ENCODE measurements at places on chromosomes 11 and 22.
A peak's percentile ranks its signal among the peaks of the same experiment; 100 is the strongest.

DNA sequence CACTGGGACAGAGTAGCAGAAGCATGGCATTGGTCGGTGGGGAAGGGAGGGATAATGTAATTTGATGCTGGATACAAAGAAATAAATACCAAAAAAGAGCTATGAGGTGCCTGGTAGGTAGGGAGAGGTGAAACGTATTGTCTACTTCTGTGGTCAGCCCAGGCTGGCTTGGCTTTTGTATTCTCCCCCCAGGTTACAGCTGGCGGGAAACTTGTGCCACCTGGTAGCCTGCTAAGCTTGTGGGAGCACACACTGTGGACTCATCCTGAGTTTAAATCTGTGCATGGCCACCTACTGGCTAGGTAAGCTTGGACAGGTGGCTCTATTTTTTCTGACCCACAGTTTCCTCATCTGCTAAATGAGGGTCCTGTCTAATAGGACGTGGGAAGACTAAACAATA is 165.2 kb upstream of the E2F8 start:
- no peak for DNase-seq

DNA sequence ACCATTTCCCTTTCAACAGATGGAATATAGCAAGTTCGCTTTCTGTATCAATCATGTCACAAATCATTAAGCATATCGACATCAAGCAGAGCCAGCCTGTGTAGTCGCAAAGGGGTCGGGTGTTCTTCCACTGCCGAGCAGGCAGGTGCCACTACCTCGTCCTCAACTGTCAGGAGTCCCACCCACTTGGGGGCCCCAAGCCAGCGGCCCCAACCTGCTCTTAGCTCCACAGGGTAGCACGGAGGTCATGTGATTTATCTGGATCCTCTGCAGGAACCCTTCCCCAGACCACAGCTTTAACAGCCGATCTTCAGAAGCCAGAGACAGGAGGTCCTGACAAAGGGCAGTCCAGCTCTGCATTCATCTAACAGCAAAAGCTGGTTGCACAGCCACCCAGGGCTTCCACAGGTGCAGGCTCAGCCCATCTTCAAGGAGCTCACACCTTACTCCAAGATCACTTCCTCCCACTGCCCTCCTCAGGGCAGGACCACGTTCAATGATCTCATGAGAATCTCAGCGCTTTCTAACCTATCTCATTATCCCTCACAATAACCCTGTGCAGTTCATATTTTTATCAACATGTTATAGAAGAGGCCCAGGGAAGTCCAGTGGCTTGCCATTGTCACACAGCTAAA is 110.2 kb downstream of the TRIM29 start:
- no peak for DNase-seq

- DNase-seq, result peak; percentile 58
Observed at GRCh38 chr11:75275581-75275980, 35.0 kb downstream of the TPBGL start.

- DNase-seq, result no peak
Observed at GRCh38 chr22:50184004-50184901, 1.5 kb upstream of the TRABD start.

GRCh38 chr11:128733440-128734102 is 39.7 kb downstream of the FLI1 start:
- DNase-seq, result no peak

GRCh38 chr11:102163368-102163767 is 53.1 kb downstream of the YAP1 start:
- no peak for DNase-seq

DNA sequence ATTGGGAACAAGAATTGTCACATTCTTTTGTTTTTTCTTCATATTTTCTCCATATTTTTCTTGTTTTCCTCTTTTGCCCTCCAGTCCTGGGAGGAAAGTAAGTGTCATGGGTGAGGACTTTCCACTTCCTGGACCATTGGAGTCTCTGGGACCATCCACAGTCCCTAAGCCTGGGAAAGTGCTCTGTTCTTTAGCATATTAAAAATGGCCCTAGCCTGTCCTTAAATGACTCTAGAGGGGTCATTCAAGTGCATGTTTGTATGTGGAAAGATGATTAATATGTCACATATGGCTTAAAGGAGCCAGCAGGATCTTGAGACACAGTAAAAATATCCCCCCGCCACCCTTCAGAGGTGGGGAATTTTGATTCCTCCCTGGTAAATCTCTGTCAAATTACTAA is 20.1 kb upstream of the SCGB1D1 start:
- DNase-seq, result no peak

- DNase-seq, result no peak
Observed at GRCh38 chr11:110566577-110566976, 136.8 kb downstream of the FDX1 start.

GRCh38 chr11:131537748-131538147 is 167.3 kb downstream of the NTM start:
- DNase-seq, result no peak

DNA sequence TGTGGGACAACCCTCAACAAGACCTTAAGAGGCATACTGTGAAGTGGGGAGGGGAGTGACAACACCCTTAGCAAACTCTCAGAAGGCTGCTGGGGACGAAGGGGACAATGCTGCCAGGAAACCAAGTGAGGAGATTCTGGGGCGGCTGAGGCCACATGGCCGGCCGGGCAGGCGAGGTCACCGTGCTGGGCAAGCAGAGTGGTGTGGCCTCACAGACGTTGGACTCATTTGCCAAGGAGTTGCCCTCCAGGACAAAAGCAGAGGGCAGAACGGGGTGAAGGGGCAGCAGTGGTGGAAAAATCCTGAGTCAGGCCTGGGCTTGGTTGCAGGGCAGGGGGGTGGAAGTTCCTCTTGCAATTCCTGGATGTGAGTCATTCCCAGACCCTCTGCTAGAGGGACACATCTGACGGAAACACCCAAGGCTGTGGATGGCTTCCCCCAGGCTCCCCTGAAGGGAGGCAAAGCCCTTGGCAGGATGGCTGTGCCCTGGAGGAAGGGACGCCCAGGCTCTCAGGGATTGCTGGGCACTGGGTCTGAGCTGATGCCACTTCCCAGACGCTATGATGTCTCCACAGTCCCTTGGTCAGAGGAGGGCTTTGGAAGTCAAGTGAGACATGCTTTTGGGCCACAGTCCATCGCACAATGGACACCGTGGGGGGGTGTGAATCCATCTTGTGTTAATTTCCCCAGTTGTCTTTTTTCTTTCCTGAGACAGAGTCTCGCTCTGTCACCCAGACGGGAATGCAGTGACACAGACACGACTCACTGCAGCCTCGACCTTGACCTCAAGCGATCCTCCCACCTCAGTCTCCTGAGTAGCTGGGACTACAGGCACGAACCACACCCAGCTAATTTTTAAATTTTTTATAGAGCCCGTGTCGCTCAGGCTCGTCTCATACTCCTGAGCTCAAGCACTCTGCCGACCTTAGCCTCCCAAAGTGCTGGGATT is 16.2 kb upstream of the SHANK3 start:
- DNase-seq, result peak; percentile 98

DNA sequence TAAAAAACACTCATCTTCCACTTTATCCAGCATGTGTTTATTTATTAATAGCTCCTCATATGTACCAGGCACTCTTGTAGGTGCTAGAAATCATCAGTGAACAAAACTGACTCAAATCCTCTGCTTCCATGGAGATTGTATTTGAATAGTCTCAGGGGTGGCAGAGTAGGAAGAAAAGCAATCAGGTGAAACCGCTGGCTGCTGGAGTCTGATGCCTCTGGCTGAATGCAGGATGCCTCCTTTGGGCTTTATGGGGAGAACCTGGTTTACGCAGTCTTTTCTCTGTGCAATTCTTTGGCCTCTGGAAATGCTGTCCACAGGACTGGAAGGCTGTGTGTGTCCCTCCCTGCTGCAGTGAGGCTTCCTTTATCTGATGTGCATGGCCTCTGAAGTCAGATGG is 12.8 kb upstream of the OSBP2 start:
- DNase-seq, result no peak

Data from kidney capillary endothelial cell (primary cell).